ENCODE measurements at places on chromosomes 2 and 18.
A peak's percentile ranks its signal among the peaks of the same experiment; 100 is the strongest.

GRCh38 chr18:58088691-58089065, 44.7 kb downstream of the NEDD4L start:
- peak; percentile 31 for DNase-seq

DNA sequence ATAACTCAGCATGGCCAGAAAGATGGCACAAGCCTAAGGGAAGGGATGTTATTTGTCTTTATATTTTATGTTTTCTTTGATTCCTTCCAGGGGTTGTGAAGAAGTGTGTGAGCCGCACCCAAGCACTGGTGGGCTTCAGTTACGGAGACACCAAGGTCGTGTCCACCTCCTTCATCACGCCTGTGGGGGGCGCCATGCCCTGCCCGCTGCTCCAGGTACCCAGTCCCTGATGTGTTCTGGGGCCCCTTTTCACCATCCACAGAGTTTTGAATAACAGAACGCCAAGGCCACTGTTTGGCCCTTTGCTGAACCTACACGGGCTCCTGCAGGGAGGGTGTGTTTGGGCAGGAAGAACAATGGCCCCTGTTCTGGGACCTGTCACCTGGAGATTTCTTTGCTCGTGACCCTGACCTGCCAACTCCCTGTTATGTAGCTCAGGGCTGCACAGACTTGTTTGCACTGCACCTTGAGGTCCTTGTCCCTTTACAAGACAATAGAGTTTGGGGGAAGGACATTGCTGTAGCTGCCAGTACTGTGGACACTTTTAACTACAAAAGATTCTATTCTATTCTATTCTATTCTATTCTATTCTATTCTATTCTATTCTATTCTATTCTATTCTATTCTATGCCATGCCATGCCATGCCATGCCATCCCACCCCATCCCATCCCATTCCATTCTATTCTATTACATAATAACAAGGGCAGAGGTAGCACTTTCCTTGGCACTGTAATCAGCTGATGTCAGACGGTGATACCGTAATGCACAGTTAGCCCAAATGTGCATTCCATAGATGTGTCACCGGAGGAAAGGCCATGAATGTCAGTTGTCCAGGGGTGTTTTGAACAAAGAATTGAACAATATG, 48.2 kb upstream of the CNGA3 start:
- DNase-seq, result no peak

GRCh38 chr2:174785481-174785880, 21.2 kb upstream of the CHRNA1 start:
- no peak for DNase-seq

GRCh38 chr2:238108423-238109183, 8.5 kb downstream of the ESPNL start:
- DNase-seq, result peak; percentile 32

GRCh38 chr18:21168880-21169279, 57.3 kb upstream of the ROCK1 start:
- no peak for DNase-seq

DNA sequence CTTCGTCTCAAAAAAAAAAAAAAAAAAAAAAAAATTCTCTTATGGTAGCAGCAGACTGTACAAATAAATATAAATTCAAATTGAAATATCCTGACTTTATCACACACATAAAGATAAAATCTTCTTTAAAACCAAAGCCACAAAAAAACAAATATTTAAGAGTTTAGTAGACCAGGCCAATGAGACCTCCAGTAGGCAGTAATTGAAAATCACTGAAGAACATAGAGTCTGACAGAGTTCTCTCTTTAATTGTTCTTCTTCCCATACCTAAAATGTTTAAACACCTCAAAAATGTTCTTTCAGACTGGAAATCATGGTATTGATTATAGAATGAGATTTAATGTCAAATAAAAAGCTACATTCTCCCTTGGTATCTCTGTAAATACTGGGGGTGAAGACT, 20.8 kb downstream of the PRPF40A start:
- DNase-seq, result no peak

DNA sequence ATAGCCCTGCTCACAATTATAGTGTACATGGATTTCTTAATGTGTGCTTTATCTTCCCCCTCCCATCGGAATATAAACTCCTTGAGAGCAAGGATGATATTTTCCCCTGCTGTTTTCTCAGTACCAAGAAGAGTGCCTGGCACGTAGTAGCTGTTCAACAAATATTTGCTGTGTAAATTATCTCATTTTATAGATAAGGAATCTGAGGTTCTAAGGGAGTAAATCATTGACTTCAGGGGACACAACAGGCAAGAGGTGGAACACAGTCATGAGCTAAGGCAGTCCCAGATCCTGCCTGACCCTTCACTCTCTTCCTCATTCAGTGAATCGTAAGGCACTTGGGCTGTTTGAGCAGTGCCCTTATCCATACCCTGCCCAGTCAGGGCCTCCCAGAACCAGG, 187.3 kb upstream of the TNP1 start:
- DNase-seq, result no peak

Measured in suppressor macrophage (primary cell).